Stimulated activated CD4-positive, alpha-beta T cell treated with anti-CD3 and anti-CD28 coated beads, Interleukin-1b, Interleukin-23, amount 100 ng/mL, for 4 hours (primary cell): ENCODE measurements at places on chromosomes 6 and 20.

GRCh38 chr6:28401172-28401571, 1.6 kb upstream of the ZSCAN12 start:
- DNase-seq, result no peak

GRCh38 chr6:154984146-154984545, 11.0 kb upstream of the TIAM2 start:
- no peak for DNase-seq

DNA sequence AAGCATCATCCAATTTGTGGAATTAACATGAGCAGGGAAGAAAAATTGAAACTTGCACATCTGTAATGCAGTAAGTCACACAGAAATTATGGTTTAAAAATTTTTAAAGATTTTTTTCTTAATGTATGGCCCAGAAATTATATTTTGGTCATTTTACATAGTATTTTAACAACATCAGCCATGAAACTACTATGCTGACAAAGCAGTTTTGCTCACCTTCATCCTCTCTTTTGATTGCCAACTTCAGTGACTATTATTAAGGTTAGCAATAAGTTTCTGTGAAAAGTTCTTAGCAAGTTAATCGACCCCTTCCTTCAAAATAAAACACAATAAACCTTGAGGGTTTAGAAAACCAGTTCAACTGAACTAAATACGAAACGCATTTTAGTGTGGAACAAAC, 1347.0 kb downstream of the EPHA7 start:
- no peak for DNase-seq

DNA sequence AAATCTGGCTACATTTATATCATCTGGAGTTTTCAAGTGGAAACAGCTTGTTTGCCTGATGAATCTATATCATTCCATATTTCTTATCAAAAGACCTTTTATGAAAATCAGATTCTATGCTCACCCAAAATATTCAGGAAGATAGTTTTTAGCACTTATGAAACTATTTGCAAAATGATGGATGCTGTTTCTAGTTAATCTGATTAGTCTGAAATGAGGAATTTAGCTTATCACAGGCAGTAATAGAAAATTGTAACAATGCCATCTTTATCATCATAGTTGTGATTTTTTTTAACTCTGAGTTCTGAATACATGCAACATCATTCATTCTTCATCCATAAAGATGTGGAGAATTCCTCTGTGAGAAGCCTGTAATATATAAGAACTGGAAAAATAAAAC, 229.7 kb downstream of the PLCB1 start:
- DNase-seq, result no peak
